ENCODE measurements at places on chromosomes 1 and 21.

DNA sequence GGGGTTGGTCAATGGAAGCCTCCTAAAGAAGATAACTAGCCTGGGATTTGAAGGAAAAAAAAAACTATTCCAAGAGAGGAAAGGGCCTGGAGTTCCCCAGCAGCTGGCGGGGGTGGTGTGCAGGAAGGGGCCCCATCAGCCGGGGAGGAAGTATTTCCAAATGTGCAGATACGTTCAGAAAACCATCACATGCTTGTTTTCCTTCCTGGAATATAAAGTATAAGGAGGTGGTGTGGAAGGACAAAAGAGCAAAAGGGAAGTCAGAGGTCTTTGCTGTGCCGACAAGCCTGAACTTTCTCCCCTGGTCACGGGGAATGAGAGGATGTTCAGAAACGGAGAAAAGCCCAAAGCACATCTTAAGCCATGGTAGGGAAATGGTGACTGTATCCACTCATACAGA lies 72.0 kb upstream of the BACE2 start:
- no peak for DNase-seq

GRCh38 chr1:50666849-50667248 lies 243.6 kb upstream of the DMRTA2 start:
- DNase-seq: no peak

GRCh38 chr1:161866241-161866640 lies 100.1 kb downstream of the ATF6 start:
- no peak for DNase-seq

- DNase-seq: no peak
These were observed 651.3 kb downstream of the PTPRC start for GRCh38 chr1:199290186-199290585.

DNA sequence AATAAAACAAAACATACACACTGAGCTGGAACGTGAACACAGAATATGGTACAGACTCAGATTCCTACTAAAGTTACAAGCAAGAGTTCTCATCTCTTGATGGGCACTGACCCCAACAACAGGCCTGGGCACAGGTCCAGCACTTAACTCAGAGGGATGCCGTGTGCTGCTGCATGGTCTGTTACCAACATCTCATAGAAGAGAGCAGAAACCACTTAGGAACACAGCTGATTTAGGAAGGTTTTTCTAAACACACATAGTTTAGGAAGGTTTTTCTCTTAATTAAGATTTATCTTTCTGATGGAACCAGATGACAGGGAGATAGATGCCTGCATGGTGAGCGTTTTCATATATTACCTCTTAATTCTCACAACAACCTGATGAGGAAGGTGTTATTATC lies 1.5 kb downstream of the GCLM start:
- DNase-seq: no peak

DNA sequence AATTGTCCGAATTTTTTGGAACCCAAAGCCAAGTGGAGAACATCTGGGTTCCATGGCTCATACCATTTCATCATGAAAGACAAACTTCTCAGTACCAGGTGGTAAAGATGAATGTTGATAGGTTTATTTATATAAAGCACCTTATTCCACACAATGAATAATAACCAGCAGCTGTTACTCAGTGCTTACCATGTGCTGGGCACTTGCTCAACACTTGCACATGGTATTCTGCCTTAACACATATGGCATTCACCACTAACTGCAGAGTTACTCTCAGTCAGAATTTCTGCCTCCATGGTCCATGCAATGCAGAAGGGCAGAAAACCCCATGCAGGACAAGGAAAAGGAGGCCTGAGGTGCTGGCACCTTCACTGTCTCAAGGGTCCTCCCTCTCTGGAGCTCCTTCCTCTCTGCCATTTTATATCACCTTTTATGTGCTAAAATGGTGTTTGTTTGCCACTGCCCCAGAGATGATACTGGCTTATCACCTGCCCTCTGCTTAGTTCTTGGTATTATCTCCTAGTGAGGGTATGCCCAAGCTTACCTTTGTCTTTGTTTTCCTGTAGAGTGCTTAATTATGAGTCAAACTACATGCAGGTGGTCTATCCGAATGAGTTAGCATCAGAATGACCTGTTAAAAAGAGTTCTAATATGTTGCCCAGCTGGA lies 76.7 kb upstream of the ZNF326 start:
- DNase-seq: no peak

DNA sequence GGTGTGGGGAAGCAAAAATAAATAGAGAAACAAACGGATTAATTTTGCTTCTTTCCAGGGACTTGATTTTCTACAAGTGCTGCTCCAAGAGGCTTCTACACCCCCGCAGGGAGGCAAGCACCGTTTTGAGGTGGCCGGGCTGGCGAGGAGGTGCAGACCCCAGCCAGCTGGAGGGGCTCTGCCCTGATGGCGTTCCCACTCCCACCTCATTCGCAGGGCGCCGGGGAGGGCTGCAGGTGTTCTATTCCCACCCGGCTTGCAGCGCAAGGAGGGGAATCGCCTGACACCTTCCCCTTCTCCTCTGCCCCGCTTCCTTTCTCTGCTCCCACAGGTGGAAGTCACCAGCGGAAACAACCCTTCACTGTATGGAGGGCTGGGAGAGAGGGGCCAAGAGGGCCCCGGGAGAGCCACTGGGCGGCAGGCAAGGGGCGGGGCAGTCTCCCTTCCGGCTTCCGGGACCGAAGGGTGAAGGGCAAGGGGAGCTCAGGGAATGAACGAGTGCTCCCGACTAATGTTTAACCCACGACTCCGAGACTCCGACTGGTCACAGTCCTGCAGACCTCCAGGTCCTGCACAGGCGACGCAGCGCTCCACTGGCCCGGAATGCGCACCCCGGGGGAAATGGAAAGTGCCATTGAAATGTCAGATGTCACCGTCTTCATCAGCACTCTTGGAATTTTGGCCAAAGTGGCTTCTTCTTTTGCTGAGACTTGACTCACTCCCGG lies 29.1 kb downstream of the TEX35 start:
- DNase-seq: peak; percentile 40

- no peak for DNase-seq
These were observed 14.3 kb downstream of the LMX1A start for GRCh38 chr1:165342168-165342567.

GRCh38 chr1:53317646-53318539 lies 10.0 kb downstream of the LRP8 start:
- no peak for DNase-seq

GRCh38 chr1:97424209-97424608 lies 496.6 kb downstream of the DPYD start:
- DNase-seq: no peak

GRCh38 chr1:58933599-58933926 lies 149.7 kb upstream of the JUN start:
- no peak for DNase-seq

GRCh38 chr1:75811211-75811981 lies 14.7 kb downstream of the MSH4 start:
- no peak for DNase-seq

DNA sequence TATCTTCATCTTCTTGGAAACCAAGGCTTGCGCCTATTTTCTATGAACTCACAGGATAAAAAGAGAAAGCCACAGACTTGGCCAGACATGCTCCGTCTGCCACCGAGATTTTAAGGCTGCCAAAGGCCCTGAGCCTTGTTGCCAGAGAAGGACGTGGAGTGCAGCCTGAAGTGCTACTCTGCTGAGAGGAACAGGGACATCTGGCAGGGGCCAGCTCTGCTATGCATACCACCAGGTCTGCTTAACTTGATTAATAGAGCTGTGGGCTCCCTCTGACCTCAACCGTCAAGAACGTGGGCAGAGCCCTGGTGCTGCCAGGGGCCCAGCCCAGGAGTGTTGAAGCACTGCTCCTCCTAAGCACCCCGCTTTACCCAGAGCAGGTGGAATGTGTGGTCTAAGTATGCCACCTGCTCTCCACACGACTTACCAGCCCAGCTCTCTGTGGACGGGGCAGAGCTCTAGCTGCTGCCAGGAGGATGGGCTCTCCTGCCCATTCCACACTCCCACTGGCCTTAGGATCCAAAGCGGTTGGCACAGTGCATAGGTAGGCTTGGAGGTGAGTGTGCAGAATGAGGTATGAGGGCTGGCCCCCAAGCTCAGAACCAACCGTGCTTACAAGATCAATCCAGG lies 10.6 kb downstream of the HCRTR1 start:
- DNase-seq: no peak

GRCh38 chr1:203492082-203492747 lies 1.7 kb upstream of the OPTC start:
- DNase-seq: no peak

DNA sequence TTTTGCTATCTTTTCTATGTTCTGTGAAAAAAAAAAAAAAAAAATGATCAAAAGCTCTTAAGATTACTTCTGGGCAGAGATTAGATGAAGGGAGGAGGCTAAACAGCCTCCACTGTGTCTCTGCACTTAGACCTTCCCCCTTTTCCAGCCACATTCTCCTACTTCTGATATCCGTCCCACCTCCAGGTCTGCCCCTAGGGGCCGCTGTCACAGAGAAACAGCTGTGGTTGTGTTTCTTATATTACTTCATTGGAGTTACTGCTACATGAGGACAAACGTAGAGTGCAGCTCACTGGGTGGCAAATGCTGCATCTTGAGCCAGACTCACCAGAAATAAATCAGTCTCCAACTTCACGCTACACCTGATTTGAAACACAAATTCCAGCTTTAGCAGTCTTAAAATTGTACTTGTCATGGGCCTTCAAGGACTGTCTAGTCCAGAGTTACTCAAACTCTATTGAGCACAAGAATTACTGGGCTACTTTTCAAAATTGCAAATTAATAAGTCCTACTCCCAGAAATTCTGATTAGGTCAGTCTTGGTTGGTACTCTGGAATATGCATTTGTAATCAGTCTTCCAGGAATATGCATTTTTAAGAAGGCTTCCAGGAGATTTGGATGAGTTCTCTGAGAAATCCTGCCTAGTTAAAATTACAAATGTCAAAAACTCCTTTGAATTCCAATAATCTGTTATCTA lies 125.2 kb upstream of the PTBP2 start:
- DNase-seq: no peak

GRCh38 chr21:29025328-29025713 lies 853 bp downstream of the USP16 start:
- no peak for DNase-seq

DNA sequence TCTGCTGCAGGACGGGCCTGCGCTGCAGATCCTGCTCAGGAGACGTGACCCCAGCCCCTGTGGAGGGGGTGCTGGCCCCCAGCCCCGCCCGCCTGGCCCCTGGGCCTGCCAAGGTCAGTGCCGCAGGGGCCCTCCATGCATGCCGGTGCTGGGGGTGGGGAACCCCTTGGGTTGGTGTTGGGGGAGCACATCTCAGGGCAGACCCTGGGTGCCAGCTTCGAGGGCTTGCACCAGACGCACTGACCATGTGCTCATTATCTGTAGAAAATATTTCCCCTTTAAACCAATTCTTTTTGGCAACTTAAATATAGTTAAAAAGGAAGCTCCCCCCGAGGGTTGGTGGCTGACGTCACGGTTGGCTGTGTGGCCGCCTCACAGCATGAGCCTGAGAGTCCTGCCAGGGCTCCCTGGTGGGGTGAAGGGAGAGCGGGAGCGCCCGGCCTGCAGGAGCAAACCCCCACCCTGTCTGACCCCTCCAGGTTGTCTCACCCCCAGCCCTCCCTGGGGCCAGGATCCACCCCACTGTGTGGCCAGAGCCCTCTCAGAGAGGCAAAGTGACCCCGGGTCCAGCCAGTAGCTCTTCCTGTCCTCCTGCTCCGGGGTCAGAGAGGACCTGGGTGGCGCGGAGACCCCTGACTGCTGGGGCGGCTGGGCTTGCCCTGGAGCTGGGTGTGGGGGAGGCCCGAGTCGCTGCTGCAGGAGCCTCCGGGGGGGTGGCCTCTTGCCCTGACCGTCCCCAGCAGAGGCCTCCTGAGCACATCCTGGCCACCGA lies 5.3 kb upstream of the PFKL start:
- DNase-seq: no peak

GRCh38 chr1:70819231-70819630 lies 228.4 kb downstream of the PTGER3 start:
- no peak for DNase-seq

All from activated naive CD4-positive, alpha-beta T cell treated with anti-CD3 and anti-CD28 coated beads, Interleukin-2, amount 50 U/mL, for 16 hours (primary cell).